ENCODE measurements at places on chromosomes 12 and 14. TPM values are rescaled to one million over a fixed set of nuclear protein-coding genes. Genes with fewer than 3 reads are reported as not detected.

The WSCD2 gene
- total RNA-seq: not detected

The CIROP gene
- total RNA-seq: not detected

The IFNG-AS1 gene
- not detected for total RNA-seq

The SLC39A2 gene
- not detected for total RNA-seq

The FAR2 gene
- total RNA-seq: 14.8 TPM

The PLEKHD1 gene
- 0.05 TPM for total RNA-seq
